ENCODE measurements at places on chromosomes 11 and 22.

- no peak for DNase-seq
Observed at GRCh38 chr22:22717664-22718063, 73.2 kb downstream of the GGTLC2 start.

GRCh38 chr11:75562836-75563484 is 907 bp downstream of the SERPINH1 start:
- DNase-seq, result no peak

DNA sequence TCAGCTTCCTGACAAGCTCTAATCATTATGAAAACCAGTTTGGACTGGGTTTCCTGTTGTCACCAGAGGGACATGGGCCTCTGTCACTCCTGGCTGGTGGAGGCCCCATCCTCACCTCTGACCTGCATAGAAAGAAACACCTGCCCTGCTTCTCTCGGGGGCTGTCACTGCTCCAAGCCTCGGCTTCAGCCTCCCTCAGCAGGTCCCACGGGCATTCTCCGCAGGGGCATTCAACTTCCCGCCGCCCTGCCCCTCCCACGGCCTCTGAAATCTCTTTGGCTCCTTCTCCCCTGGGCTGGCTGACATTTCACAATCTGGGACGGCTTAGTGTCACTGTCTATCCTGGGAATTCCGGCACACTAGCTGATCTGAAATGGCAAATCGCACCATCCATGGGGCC is 257.9 kb downstream of the CTTN start:
- DNase-seq, result no peak

GRCh38 chr11:46521961-46522681 is 71.7 kb downstream of the AMBRA1 start:
- DNase-seq, result no peak

GRCh38 chr22:20130319-20130718 is 1.3 kb upstream of the ZDHHC8 start:
- no peak for DNase-seq

GRCh38 chr22:24510637-24511625 is 15.8 kb downstream of the UPB1 start:
- DNase-seq, result no peak

- no peak for DNase-seq
Observed at GRCh38 chr11:20443596-20443995, 56.1 kb downstream of the PRMT3 start.

GRCh38 chr22:26430600-26430999 is 1.5 kb downstream of the ASPHD2 start:
- no peak for DNase-seq

- DNase-seq, result no peak
Observed at GRCh38 chr11:116335891-116336290, 436.9 kb downstream of the BUD13 start.

DNA sequence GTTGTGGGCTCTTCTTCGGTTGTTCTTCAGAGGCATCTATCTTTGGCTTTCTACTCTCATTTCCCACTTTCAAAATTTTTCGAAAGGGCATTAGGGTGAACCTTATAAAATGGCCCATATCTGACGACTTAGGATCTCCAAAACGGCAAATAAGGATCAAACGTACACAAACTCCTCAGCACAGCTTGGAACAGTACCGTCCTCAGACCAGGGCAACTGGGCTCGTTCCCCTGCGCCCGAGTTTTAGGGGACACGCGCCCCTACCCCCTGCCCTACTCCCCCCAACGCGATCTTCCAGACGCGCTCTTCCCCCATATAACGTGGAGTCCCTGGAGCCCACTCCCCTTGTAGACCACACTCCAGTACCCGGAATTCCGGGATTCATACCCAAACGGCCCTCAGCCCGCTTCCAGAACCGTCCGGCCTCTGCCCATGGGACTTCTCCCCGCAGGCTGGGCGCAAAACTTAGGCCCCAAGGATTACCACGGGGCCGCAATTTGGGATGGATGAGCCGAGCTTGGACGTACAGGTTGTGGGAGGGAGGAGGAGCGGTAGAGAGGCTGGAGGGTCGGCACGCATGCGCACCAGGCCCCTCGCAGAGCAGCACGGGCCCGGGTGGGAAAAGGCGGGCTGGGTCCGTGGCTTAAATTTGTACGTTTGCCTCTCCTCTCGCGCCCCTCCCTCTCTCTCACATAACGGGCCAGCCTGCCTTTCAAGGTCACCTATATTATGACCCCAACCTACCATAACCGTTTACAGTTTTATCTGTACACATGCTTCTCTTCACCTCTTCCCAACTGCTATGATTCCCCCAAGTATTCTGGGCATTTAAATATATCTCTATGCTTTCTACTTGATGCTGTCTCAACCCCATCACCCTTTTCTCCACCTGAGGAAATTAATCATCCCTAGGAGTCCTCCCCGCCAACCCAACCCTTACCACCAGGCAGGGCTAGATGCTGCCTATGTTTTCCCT is 3.4 kb downstream of the CCDC89 start:
- DNase-seq, result no peak

DNA sequence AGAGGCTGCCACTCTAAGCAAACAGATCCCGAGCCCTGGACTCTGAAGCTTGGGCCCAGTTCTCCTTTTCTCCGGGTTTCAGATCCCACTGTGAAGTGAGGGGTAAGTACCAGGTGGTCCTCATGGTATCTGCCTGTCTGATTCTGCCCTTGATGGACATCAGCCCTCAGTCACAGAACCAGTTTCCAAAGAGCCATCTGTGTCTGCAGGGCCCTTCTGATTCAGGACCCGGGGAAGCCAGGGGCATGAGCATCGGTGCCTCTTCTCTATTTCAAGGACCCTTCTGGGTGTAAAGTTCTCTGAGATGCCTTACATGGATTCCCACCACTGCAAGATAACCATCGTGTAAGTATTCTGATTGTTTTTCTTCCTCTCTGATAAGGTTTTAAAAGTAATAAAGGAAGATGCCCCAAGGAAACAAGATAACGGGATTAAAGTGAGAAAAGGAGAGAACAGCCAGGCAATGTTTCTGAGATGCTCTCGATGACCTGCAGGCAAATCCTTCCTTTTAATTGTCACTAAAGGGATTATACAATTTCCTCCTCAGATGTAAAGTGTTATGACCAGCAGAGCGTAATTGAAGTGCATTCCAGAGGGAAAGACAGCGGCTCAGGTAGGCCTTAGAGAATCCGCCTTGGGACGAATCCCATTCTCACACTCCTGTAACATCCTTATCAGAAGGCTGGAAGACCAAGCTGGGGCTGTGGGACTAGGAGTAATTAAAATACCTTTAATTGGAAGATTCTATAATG is 924.3 kb downstream of the TBC1D22A start:
- no peak for DNase-seq

DNA sequence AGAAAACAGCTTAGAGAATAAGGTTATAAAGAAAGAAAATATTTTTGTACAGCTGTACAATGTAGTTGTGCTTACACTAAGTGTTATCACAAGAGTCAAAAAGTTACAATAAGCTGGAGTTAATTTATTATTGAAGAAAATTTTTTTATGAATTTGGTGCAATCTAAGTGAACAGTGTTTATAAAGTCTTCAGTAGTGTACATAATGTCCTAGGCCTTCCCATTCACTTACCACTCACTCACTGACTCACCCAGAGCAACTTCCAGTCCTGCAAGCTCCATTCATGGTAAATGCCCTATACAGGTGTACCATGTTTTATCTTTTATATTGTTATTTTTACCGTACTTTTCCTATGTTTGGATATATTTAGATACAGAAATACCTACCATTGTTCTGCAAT is 34.7 kb downstream of the GDPD4 start:
- DNase-seq, result no peak

- DNase-seq, result no peak
Observed at GRCh38 chr11:32893093-32893342, 407 bp downstream of the QSER1 start.

- no peak for DNase-seq
Observed at GRCh38 chr11:36736103-36736502, 138.1 kb upstream of the RAG2 start.

DNA sequence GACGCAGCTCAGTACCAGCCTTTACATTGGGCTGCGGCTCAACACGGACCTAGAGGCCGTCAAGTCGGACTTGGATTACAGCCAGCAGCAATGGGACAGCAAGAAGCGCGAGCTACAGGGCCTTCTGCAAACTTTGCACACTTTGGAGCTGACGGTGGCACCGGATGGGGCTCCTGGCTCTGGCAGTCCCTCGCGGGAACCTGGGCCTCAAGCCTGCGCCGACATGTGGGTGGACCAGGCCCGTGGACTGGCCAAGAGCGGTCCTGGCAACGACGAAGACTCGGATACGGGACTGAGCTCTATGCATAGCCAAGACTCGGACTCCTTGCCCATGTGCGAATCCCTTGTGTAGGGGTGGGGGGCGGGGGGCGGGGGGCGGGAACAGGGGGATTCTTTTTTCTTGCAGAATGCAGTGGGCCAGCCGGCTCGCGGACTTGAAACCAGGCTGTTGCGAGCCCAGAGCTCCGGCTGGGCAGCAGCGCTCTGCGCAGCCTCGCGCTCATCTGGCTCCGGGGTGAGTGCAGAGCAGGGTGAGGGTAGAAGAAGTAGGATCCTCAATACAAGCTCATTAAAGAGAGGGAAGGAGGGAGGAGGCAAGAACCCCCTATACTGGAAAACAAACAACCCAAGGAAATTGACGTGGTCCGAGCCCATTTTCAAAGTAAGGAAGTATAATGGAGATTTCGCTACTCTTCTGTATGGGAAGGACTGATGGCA is 1.8 kb downstream of the RASSF10 start:
- no peak for DNase-seq

DNA sequence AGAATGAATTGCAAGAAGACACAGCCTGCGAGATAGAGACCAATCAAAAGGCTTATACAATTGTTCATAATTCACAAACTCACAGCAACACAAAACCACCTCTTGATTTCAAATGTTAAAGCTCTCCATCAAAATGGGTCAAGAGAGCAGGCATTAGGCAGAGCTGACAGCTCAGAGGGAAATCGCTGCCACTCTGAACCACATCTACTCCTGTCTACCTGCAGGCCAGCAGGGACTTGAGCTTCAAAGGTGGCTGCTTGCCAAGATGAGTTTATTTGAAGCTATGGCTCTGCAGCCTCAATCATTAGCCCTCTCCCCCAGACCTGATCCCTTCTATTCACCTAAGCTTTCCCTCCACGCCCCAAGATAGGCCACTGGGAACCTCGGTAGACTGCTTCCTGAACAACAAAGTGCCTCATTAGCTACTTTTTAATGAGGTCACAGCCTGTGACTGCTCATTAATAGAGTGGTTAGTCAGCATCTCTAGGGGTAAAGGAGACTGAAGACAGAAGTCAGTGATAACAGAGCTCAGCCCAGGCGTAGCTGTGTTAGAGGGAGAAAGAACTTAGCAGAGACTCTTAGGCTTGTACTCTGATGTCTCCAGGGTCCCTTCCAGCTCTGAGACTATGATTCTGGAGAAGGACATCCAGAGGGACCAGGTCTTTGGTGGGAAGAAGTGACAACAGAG is 21.2 kb upstream of the OR10A5 start:
- DNase-seq, result no peak

GRCh38 chr11:16110886-16111285 is 245.5 kb downstream of the SOX6 start:
- DNase-seq, result no peak

DNA sequence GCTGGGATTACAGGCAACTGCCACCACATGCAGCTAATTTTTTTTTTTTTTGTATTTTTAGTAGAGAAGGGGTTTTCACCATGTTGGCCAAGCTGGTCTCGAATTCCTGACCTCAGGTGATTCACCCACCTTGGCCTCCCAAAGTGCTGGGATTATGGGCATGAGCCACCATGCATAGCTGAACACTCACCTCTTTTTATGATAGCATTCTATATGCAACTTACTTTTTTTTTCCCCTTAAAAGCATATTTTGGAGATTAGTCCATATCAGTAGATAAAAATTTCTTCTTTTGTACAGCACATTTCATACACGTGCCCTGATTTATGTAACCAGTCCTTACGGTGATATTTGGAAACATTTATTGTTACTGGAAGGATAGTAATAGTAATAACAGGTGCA is 14.6 kb downstream of the GTPBP1 start:
- no peak for DNase-seq

DNA sequence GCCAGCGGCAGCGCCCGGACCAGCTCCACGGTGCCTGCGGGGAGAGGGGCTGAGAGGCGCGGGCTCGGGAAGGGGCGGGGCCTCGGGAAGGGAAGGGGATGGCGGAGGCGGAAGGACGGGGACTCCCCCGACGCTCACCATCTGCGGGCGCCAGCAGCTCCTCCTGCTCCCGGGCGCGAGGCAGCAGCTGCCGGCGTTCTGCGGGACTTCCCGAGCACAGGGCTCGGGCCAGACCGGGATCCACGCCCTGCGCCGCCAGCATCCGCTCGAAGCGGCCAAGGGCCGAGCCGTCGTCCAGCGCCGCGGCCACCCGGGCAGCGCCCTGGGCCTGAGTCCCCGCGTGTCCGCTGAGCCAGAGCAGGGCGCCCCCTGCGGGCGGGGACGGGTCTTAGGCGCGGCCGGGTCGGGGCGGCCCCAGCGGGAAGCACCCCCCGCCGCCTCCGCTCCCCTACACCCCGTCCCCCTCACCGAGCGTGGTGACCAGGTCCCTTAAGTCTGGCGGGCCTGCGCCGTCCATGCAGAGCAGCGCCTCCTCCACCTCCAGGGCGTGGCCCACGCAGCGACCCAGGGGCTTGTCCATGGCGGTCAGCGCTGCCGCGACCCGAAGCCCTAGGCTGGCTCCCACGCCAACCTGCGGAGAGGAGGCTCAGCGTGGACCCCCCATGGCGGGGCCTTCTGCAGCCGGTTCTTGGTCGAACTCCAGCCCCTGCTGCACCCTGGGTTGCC is 873 bp upstream of the SCO2 start:
- DNase-seq, result no peak

GRCh38 chr22:35381424-35382009 is 621 bp downstream of the HMOX1 start:
- DNase-seq, result no peak

DNA sequence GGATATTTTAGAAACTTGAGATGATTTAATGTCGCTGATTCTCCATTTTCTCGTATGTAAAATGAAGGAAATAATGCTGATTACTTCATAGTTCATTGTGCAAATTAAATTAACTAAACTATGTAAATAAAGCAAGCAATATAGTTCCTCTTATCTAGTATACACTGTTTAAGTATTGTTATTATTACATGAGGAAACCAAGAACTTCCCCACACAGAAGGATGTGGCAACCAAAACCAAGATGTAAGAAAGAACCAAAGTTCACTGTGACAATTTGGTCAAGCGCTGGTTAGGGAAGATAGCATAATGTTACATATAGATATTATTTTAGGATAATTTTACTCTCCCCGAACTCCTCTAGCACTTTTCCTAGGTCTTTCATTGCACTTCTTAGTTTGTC is 103.2 kb downstream of the XKR3 start:
- DNase-seq, result no peak

- DNase-seq, result no peak
Observed at GRCh38 chr11:59418156-59418555, 8.1 kb downstream of the OR5A2 start.

- no peak for DNase-seq
Observed at GRCh38 chr11:7597620-7598019, 75.7 kb downstream of the CYB5R2 start.

DNA sequence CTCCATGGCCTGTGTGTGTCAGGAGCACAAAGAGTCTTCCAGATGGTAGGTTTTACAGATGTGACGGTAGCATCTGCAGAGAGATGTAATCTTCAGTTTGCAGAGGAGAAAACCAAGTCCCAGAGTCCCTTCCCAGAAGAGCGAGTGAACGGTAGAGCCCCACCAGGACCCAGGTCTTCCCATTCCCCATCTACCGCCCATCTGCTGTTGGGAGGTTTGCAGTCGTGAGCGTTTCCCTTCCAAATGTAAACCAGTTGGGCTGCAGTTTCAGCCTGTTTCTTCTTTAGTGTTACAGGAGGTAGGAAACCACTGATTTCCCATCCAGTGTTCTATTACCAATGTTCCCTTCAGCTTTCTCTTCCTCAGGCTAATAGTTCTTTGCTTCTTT is 24.0 kb downstream of the PANX1 start:
- no peak for DNase-seq

- no peak for DNase-seq
Observed at GRCh38 chr22:48226026-48227013, 1463.9 kb downstream of the TBC1D22A start.
